ENCODE measurements at places on chromosomes 6 and 20. TPM values are rescaled to one million over a fixed set of nuclear protein-coding genes. Genes with fewer than 3 reads are reported as not detected.
A peak's percentile ranks its signal among the peaks of the same experiment; 100 is the strongest.

DNA sequence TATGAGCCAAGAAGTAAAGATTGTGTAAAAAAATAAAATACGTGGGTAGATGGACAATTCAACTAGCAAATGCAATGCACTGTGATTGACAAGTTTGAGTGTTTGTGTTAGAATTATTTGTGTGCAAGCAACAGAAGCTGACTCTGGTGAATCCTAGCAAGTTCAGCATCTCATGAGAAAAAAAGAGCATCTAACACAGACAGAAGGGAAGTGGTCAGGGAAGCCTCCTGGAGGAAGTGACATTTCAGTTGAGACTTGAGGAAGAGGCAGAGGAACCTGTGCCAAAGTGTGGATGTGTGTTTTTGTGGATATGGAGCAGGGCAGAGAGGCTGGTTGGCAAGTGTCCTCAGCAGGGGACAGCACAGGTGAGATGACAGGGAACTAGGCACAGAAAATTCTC is 248.7 kb downstream of the ZNF217 start:
- H3K36me3 ChIP-seq, result no peaks in the 10 kb centered on the region
- H3K4me3 ChIP-seq, result no peak overlapping the region
- H3K4me1 ChIP-seq, result no peaks in the 10 kb centered on the region
- H3K27ac ChIP-seq, result no peak overlapping the region
- DNase-seq, result no peak
- peaks cover 9% of the 10 kb centered on the region for H3K27me3 ChIP-seq

DNA sequence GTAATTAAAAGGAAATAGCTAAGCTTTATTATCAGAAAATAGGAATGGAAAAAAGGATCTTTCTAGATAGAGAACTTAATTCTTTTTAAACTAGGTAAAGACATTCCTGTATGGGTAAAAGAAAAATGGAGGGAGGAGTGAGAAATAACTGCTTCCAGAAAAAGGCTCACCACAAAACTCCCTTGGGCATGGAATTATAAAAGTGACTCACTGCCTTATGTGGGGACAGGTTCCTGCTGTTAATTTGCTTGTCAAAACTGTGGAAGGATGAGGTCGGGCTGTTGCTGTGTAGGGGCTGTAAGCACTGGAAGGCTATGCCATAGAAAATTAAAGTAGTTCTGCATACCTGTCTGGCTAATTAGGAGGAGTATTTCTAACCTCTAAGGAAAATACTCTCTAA is 158.7 kb downstream of the UBE3D start:
- no peak overlapping the region for H3K4me3 ChIP-seq
- no peaks in the 10 kb centered on the region for H3K27me3 ChIP-seq
- no peaks in the 10 kb centered on the region for H3K36me3 ChIP-seq

GRCh38 chr20:36106606-36107005 is 47.9 kb upstream of the EPB41L1 start:
- no peak for DNase-seq
- H3K36me3 ChIP-seq, result no peaks in the 10 kb centered on the region
- H3K4me3 ChIP-seq, result no peak overlapping the region
- peaks cover 42% of the 10 kb centered on the region for H3K4me1 ChIP-seq
- H3K27me3 ChIP-seq, result no peaks in the 10 kb centered on the region
- no peak overlapping the region for H3K27ac ChIP-seq

DNA sequence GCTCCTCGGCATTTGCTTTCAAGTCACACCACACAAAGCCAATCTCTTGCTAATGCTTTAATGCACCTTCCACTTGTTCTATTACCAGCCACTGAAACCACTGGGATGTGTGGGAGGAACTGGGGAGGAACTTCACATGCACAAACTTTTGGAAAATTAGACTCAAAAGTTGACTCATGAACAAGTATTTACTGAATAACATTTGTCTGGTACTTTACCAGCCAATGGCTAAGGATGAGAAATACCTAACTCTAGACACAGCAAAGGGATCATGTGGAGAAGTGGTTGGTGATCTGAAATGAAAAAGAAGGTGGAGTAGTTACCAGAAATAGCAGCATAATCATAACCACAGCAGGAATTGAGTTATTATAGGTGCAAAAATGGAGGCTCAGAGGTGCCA is 554.0 kb upstream of the NOX3 start:
- no peaks in the 10 kb centered on the region for H3K4me1 ChIP-seq
- no peak for DNase-seq
- no peaks in the 10 kb centered on the region for H3K36me3 ChIP-seq
- no peak overlapping the region for H3K27ac ChIP-seq
- no peak overlapping the region for H3K4me3 ChIP-seq

DNA sequence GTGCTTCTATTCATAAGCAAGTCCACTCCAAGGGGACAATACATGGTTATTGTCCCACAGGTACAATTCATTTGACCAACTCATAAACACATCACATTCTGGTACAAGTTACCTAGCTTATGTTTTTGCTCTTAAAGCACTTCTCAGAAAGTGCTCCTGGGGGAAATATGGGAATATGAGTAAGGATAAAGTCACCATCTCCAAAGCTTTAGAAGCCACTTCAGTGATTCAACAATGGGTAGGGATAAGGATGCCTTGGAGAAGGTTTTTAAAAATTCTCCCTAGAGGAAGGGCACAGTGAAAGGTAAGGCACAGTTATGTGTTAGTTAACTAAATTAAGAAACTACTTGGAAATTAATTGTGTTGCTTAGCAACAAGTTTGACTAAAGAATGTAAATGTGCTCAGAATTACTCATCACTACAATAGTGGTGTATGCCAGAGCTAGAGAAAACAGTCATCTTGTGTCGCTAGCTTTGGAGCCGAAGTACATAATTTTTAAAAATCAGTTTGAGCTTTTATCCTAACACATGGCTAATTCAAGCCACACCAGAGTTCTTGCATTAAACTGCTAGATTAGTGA is 39.5 kb upstream of the LAMP5 start:
- no peaks in the 10 kb centered on the region for H3K4me1 ChIP-seq
- no peaks in the 10 kb centered on the region for H3K36me3 ChIP-seq

DNA sequence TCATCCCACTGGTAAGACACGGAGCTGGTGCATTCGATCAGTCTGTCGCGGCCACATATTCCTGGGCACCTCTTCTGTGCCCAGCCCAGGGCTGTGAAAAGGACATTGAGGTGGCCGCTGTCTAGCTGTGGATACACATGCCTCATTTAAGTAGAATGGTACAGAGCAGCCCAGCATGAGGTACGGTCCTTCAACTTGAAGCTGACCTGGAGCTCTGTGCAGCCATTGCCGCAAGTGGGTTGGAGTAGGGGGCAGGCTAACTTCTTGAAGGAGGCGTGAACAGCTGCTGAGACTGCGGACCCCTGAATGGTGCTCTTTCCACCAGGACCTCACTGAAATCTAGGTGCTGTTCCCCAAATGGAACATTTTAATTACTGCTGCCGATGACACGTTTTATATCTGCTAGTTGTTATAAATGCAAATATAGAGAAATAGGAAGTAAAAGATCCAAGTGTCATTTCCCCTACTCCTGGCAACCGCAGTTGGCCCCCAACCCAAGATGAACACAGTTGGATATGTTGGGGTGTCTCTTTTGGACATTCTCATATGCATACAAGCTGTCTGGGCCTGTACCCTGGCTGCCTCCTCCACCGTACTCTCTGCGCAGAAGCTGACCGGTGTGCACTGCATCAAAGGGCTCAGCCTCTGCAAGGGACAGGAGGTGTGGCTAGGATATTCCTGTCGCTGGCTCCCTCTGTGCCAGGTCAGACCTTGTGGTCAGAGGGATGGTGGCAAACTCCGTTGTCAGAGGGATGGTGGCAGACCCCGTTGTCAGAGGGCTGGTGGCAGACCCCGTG is 86.1 kb downstream of the CDC5L start:
- H3K27ac ChIP-seq, result no peak overlapping the region

GRCh38 chr6:146154197-146154596 is 125.3 kb downstream of the GRM1 start:
- no peak overlapping the region for H3K27ac ChIP-seq
- no peaks in the 10 kb centered on the region for H3K36me3 ChIP-seq
- no peak for DNase-seq
- peaks cover 25% of the 10 kb centered on the region for H3K27me3 ChIP-seq

DNA sequence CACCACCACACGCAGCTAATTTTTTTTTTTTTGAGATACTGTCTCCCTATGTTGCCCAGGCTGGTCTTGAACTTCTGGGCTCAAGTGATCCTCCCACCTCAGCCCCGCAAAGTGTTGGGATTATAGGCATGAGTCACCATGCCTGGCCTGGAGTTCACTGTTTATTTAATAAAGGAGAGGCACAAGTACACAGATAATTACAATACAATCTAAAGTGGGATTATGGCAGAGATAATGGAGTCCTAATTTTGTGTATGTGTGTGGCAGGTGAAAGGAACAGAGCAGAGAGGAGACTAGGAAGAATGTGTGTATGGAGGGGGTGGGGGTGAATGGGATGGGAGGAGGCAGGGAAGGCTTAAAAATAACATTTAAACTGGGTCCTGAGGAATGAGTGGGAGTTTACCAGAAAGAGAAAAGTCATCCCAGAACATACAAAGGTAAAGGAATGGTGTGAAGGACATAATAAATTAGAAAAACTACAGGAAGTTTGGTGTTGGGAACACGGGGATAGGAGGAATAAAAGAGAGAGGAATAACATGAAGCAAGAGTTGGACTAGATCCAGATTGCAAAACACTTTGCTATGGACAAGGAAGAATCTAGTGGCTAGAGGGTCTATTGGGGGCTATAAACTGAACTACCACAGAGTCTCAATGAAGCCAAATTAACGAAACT is 4.4 kb downstream of the NCOA5 start:
- peak overlapping the region; percentile 17 for H3K4me3 ChIP-seq
- no peaks in the 10 kb centered on the region for H3K27me3 ChIP-seq

- no peak overlapping the region for H3K27ac ChIP-seq
- no peak overlapping the region for H3K4me3 ChIP-seq
- no peak for DNase-seq
- H3K4me1 ChIP-seq, result no peaks in the 10 kb centered on the region
These were observed 485.3 kb upstream of the BTBD3 start for GRCh38 chr20:11432407-11432806.

DNA sequence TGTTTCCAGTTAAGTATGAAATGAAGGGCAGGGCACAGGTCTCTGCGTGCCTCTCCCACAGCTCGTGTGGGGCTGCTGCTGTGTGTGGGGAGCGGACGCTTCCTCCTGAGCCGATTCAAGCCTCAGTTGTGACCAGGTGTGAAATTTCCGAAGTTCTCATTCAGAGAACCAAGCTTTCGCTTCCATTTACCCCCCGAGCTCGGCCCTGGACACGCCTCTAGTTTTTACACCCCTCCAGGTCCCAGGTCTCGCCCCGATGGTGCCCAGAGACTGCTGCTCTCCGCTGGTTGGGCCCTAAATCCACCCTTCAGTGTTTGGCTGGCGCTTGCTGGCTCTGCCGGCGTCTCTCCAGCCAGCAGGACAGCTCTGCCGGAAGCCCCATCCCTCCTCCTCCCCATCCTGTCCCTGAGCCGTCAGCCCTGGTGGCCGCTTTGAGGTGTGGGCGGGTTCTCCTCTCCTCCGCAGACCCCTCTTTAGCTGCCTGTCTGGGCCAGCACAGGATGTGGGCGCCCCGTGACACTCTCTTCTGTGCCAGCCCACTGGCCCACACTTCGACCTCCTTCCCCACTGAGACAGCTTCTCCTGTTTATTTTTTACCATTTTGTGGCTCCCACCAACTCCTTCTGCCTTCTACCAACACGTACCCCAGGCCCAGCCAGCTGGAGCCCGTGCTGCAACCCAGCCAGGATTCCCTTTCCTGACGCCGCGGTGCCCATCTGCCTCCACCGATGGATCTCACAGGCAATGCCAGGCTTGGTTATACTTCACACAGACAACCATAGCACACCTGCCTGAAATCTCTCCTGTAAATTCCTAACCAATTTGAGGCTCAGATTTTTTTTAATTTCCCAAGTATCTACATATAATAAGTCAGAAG is 142.8 kb downstream of the DLL1 start:
- peaks cover 11% of the 10 kb centered on the region for H3K4me1 ChIP-seq
- no peak for DNase-seq
- H3K27ac ChIP-seq, result no peak overlapping the region
- no peaks in the 10 kb centered on the region for H3K36me3 ChIP-seq

GRCh38 chr20:63074182-63074581 is 67.4 kb upstream of the BHLHE23 start:
- H3K4me3 ChIP-seq, result no peak overlapping the region
- H3K27me3 ChIP-seq, result 0 out of 2 replicates have a peak, but pooled peaks cover 3% of the 10 kb centered on the region
- H3K36me3 ChIP-seq, result no peaks in the 10 kb centered on the region
- H3K27ac ChIP-seq, result no peak overlapping the region
- H3K4me1 ChIP-seq, result 0 out of 2 replicates have a peak, but pooled peaks cover 5% of the 10 kb centered on the region
- no peak for DNase-seq

GRCh38 chr6:116392132-116393013 is 21.6 kb downstream of the DSE start:
- no peak overlapping the region for H3K4me3 ChIP-seq
- no peak for DNase-seq
- no peaks in the 10 kb centered on the region for H3K27me3 ChIP-seq
- peaks cover 7% of the 10 kb centered on the region for H3K4me1 ChIP-seq
- H3K27ac ChIP-seq, result no peak overlapping the region

DNA sequence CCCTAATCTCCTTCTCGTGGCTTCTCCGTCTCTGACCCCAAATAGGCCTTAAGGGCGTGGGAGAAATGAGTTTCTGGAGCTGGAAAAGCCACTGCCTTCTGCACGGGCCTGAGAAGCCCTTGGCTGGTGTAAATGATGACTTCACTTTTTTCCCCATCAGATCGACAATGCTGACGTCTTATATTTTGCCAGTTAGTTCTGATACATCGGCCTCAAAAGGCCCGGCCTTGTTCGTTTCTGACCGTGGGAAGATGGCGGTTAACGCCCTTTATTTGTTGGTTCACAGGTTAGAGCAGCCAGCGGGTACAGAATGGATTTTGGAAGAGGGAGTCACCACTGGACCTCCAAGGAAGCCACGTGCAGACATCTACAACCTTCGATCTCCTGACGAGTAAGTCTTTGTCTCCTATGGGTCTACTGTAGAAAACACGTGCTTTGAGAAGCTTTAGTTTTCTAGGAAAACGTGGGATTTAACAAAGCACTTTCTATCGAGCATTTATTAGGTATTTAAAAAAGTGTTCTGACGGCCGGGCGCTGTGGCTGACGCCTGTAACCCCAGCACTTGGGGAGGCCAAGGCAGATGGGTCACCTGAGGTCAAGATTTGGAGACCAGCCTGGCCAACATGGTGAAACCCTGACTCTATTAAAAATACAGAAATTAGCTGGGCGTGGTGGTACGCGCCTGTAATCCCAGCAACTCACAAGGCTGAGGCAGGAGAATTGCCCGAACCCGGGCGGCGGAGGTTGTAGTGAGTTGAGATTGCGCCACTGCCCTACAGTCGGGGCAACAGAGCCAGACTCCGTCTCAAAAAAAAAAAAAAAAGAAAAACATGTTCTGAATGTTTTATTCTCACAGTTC is 1.2 kb upstream of the ZNFX1 start:
- peaks cover 64% of the 10 kb centered on the region for H3K36me3 ChIP-seq
- H3K4me3 ChIP-seq, result peak overlapping the region; percentile 79
- H3K27me3 ChIP-seq, result no peaks in the 10 kb centered on the region

DNA sequence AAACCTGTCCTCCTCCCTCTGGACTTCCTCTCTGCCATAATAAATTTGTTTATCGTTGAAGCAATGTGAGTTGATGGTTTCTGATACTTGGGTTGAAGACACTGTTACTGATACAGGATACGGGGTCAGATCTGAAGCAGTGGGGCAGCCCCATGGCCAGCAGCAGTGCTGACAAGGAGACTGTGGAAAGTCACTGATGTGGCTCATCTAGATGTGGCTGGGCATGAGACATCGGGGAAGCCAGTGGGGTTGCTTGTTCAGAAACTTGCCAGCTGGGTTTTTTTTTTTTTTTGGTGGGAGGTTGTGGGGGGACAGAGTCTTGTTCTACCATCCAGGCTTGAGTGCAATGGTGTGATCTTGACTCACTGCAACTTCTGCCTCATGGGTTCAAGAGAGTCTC is 2.6 kb upstream of the BPI start:
- no peak overlapping the region for H3K27ac ChIP-seq
- no peaks in the 10 kb centered on the region for H3K27me3 ChIP-seq
- H3K36me3 ChIP-seq, result no peaks in the 10 kb centered on the region

Gene CYP21A2
- 1.4 TPM for total RNA-seq

Gene AGER
- total RNA-seq, result 22.6 TPM

Gene TFAP2A
- total RNA-seq, result 24.3 TPM

Gene SLC17A9
- total RNA-seq, result 37.6 TPM

Gene KCNG1
- 54.6 TPM for total RNA-seq
